Activated CD8-positive, alpha-beta memory T cell treated with anti-CD3 and anti-CD28 coated beads for 48 hours (primary cell): ENCODE measurements at places on chromosomes 2 and 18.

- no peak for DNase-seq
These were observed 14.1 kb downstream of the PTRHD1 start for GRCh38 chr2:24779116-24779515.

- DNase-seq, result no peak
These were observed 15.2 kb upstream of the NT5DC4 start for GRCh38 chr2:112705575-112705974.

- no peak for DNase-seq
These were observed 218.2 kb downstream of the HRH4 start for GRCh38 chr18:24678626-24679025.

DNA sequence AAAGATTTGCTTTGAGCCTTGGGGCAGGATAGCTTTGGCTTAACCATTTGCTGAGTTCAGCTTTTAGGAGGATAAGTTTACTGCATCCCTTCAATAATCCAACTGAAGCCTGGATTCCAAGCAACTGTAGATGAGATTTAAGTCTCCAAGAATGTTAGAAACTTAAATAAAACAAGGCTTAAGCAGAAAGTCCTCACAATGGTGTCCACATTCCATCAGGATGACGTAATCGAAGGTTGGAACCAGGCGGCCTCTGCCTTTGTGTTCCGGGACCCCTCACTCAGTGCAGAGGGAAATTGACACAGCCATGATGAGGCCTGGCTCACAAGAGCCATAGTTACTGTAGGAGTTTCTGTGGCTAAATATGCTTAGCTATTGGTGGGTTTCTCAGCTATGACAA lies 260.4 kb downstream of the LPIN1 start:
- no peak for DNase-seq
